T47D (cell line): ENCODE measurements at places on chromosomes 4 and X.
A peak's percentile ranks its signal among the peaks of the same experiment; 100 is the strongest.

DNA sequence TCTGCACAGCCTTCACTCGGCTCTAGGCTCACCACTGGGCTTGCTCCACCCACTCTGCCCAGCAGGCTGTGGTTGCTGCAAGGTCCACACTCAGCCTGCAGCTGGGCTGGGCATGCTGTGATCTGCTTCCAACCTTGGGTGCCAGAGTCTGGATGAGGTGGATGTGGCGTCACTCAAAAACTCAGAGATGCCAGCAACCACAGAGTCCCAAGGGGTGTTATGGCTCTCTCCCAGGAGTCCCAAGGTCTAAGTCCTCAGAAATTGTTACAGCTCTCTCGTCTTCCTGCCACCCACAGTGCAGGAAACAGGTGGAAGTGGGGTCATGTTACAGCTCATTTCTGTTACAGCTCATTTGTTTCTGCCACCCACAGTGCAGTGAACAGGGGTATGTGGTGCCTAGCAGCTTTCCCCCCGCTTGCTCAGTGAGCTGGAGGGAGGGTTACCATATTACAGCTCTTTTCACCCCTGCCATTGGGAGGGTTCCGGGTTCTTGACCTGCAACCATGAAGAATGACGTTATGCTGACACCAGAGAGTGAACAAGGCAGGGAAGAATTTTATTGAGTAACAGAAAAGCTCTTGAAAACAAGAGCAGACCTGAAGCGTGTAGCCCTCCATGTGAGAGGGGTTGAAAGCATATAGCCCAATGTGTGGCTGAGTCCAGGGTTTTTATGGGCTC lies 893.9 kb downstream of the PCDH7 start:
- DNase-seq, result no peak

- DNase-seq, result no peak
These were observed 95.3 kb downstream of the COMMD8 start for GRCh38 chr4:47368211-47368610.

DNA sequence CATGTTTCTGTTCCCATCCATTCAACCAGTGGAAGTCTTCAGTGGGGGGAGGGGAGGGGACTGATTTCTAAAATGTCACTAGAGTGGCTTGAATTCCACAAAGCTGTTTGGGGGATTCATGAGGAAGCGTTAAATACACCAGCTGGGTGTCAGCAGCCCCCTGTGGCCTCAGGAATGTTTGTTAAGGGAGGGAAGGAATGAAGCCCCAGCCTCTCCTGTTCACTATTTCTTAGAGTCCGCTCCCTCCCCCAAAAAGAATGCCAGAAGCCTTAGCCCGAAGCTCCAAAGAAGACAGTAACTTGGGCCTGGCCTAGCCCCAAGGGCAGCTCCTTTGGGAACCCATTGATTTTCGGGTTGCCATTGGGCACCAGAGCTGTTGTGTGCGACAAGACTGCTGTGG lies 3.3 kb downstream of the SHROOM2 start:
- no peak for DNase-seq

GRCh38 chr4:148445860-148446330 lies 3.7 kb upstream of the NR3C2 start:
- no peak for DNase-seq

GRCh38 chrX:38929966-38930421 lies 128.7 kb downstream of the MID1IP1 start:
- no peak for DNase-seq

- DNase-seq, result no peak
These were observed 5.8 kb downstream of the ITM2A start for GRCh38 chrX:79361192-79361870.

DNA sequence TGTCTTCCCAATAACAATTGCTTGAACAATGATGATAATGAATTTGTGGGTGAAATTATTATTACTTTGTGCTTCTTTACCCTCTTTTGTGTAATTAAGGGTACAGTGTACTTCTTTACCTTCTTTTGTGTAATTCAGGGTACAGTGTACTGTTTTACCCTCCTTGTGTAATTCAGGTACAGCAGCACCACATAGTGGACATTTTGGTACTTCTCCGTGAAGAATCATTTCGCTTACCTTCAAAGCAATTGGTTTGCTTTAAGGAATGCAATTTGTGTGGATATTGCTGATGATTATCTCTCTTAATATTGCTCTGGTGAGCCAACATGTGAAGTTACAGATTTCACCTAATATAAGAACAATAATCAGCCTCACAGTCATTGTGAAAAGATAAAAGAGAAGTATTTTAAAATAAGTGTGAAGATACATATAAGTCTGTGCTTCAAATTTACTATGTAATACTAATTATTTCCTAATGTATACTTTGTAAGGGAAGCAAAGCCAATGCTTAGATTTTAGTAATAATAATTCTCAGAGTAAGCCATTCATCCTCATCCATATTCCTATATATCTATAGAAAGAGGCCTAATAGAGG lies 27.2 kb upstream of the SEC24B start:
- peak; percentile 66 for DNase-seq

- no peak for DNase-seq
These were observed 35.2 kb downstream of the KDM6A start for GRCh38 chrX:44908153-44908552.

GRCh38 chrX:96170626-96171025 lies 514.0 kb upstream of the DIAPH2 start:
- DNase-seq, result no peak

DNA sequence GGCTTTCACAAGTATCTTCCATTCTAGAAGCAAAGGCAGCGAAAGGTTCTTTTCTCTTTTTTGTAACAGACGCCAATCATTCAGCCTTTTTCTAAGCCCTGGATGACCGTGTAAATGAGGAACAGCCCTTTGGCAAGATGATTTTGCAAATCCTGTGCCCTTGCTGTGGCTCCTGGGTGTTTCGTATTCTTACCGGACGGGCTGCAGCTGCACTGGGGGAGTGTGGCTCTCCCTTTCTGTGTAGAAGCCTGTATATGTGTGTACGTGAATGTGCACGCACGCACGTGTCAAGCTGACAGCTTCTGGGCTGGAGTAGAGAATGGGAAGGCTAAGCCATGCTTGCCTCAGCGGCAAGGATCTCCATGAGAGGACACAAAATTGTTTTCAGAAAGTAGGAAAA lies 8.2 kb downstream of the GRPEL1 start:
- DNase-seq, result no peak

GRCh38 chrX:105136786-105137185 lies 83.7 kb downstream of the TEX13A start:
- DNase-seq, result no peak

GRCh38 chrX:53918702-53919101 lies 125.6 kb downstream of the PHF8 start:
- no peak for DNase-seq

DNA sequence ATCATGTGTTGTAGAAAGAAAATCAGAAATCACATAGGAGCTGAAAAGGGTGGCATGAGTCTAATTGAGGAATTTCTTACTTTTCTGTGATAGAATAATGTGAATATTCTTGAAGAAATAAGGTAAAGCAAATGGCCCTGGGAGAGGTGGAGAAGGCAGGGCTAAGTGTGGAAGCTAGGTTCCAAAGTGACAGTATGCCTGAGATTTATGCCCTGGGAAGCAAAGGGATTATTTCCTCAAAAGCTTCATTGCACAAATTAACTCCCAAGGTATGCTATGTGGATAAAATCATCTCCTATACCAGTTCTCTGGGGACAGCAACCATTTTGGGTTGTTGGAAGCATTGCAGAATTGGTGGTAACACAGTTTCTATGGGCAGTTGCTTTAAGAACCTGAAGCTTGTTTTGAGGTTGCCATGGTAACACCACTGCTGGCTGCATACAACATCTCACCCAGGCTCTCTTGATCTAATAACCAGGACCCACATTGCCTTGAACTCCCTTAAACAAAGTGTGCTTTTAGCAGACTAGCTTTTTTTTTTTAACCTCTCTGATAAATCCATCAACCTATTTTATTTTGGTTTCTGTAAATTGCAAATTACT lies 21.0 kb downstream of the MAOA start:
- no peak for DNase-seq

DNA sequence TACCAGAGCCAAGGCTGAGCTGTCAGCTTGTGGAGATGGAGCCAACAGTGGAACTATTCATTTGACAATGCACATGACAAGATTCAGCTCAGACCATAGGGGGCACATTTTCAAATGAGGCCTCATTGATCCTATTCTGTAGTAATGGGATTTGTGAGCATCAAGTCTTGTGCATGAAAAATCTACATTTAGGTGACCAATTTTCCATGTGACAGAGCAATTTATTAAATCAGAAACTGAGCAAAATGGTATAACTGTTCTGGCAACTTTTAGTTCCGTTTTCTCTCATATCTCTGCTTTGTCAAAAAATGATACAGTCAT lies 108.5 kb upstream of the PCDH18 start:
- no peak for DNase-seq

DNA sequence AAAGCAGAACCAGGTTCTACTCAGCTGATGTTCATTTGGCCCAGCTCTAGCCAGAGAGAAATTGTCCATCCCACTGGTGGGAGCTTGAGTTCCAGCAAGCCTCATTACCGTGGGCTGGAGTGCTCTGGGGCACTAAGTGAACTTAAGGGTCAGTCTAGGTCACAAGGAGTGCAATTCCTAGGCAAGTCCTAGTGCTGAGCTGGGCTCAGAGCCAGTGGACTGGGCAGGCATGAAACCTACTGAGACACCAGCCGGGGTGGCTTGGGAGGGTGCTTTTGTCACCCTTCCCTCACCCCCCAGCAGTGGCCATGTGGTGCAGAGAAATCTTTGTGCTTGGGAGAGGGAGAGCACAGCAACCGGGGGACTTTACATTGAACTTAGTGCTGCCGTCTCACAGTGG lies 39.4 kb downstream of the GSX2 start:
- DNase-seq, result no peak

- no peak for DNase-seq
These were observed 98.0 kb downstream of the NAA11 start for GRCh38 chr4:79227860-79228259.

- no peak for DNase-seq
These were observed 11.5 kb downstream of the SH3RF1 start for GRCh38 chr4:169259271-169259670.

- no peak for DNase-seq
These were observed 51.2 kb upstream of the CYSLTR1 start for GRCh38 chrX:78378476-78379115.

- no peak for DNase-seq
These were observed 36.2 kb upstream of the NDNF start for GRCh38 chr4:121108557-121108956.

- no peak for DNase-seq
These were observed 24.7 kb upstream of the MXRA5 start for GRCh38 chrX:3371163-3371562.

- DNase-seq, result peak; percentile 60
These were observed 567.7 kb downstream of the MAGEB5 start for GRCh38 chrX:26783512-26784225.

DNA sequence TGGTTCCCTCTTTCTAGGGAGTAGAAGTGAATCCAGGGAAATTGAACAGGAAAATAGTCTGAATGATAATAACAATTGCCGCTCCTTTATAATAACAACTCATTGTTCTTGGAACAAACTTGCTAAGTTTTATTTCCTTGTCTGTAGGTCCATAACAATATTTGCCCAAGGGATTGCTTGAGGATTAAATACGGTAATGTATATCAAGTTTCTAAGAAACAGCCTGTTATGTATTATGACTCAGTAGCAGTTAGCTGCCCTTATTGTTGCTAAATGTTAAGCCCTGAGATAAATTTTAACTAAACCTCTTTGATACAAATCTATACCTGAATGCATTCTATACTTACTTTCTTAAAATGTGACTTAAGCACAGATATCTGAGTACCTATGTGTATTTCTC lies 215.9 kb upstream of the AADAT start:
- no peak for DNase-seq

DNA sequence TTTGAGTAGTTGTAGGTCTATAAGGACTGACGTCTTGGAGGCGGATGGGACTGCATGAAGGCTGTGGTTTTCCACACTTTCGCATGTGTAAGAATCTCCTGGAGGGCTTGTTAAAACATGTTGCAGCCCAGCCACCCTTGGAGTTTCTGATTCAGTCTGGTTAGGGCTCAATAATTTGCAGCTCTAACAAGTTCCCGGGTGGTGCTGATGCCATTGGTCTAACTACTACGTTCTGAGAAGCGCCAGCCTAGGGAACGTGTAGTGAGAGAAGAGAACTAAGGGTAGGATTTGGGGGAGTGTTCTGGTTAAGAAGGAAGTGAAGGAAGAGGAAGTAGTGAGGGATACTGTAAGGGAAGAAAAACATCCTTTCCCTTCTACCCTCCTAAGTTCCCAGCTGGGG lies 138.9 kb downstream of the LARP7 start:
- DNase-seq, result no peak

GRCh38 chr4:4990857-4991540 lies 28.3 kb downstream of the CYTL1 start:
- DNase-seq, result no peak

DNA sequence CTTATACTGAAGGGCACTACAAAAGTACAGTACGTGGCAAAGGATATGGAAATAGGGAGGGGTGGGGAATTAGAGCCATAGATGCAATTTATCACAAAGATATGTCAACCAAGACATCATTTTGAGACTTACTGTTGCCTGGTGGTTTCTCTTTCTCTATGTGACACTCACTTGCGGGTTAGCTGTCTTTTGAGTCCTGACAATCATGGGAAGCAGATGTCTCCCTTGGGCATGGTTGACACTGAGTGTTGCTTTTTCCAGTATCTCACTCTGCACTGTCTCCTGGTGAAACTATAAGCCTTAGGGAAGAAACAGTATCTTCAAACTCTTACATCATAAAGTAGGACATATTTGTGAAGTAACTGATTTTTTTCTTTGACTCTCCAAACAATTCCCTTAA lies 383.5 kb upstream of the LCORL start:
- no peak for DNase-seq

- DNase-seq, result no peak
These were observed 128.9 kb downstream of the MAD2L1 start for GRCh38 chr4:119937746-119938145.

GRCh38 chr4:24224446-24224845 lies 334.6 kb upstream of the PPARGC1A start:
- no peak for DNase-seq

DNA sequence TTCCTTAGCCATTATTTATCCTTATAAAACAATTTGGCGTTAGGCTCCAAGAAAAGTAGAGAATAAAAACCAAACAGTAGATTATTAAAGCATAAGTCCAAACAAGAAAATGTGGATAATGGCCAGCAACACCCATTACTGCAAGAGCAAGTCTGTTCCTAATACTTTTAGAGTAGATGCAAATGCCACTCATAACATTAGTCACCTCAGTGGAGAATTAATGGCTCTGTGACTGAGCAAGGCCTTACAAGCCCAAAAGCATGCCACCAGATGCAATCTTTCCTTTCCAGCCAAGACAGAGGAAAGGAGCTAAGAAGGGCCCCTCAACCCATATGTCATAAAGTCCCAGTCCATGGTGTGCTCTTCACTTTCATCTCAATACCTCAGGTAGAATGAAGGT lies 373.8 kb downstream of the OPHN1 start:
- no peak for DNase-seq

GRCh38 chrX:131955099-131955777 lies 67.9 kb upstream of the STK26 start:
- no peak for DNase-seq

GRCh38 chrX:4690521-4690920 lies 977.1 kb upstream of the PRKX start:
- DNase-seq, result no peak

GRCh38 chr4:82140422-82140821 lies 233.4 kb downstream of the HNRNPD start:
- DNase-seq, result no peak

- DNase-seq, result no peak
These were observed 184.3 kb upstream of the TACR3 start for GRCh38 chr4:103904123-103904522.

GRCh38 chr4:7506119-7506518 lies 71.4 kb upstream of the PSAPL1 start:
- no peak for DNase-seq
